ENCODE measurements at places on chromosomes 4 and X.

DNA sequence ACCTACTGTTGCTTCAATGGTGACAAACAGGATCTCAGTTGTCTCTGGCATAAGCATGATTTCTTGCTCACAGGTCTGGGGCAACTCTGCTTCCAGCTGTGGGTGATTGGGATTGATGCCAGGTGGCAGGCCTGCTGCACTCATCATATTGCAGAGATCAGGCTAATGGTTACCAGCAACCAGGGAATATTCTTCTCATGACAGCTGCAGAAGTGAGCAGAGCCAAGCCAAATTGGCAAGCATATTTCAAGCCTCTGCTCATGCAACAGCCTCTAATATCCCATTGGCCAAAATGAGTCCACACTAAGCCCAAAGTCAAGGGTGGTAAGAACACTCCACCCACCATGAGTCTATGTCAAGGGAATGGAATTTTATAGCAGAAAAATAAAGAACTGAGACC, 26.7 kb upstream of the TBC1D19 start:
- DNase-seq: peak; percentile 94

- no peak for DNase-seq
Measured at GRCh38 chr4:128481752-128482480, 194.3 kb upstream of the PGRMC2 start.

- DNase-seq: peak; percentile 35
Measured at GRCh38 chrX:13433298-13433605, 113.4 kb upstream of the ATXN3L start.

DNA sequence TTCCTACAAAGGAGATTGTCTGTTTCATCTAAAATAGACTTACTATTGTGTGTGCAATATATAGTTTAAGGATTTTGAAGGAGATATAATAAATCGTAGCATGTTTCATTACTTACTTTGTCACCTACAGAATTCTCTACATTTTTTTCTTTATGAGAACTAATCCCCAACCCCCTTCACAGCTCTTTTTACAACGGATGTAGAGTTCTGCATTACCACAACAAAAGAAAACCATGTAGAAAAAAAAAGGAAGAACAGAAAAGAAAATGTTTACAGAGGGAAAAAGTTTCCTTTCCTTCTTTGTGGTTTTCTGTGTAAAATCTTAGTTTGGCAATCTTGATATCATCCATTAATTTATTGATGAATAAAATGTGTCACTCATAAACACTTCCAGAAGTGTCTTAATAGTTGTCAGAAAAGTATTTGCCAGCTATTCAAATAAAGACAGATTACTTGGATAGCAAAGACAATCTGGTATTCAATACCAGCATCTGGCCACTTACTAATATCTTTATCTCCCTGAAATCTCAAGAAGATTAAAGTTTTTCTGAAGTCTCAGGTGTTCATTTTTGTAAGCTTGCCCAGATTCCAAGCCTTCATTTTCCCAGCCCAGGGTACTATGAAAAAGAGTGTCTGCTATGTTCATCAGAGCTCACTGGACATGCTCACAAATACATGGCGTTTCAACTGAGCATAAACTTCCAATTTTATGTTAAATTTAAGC, 806.8 kb downstream of the PCDH19 start:
- no peak for DNase-seq

- DNase-seq: peak; percentile 41
Measured at GRCh38 chr4:6658597-6659075, 18.2 kb downstream of the MRFAP1 start.
